ENCODE measurements at places on chromosomes 12 and 14.

- peak; percentile 84 for DNase-seq
Measured at GRCh38 chr12:78034025-78034424, 203.3 kb downstream of the NAV3 start.

- peak; percentile 92 for DNase-seq
Measured at GRCh38 chr12:119692997-119693396, 25.1 kb downstream of the PRKAB1 start.

GRCh38 chr12:67732857-67733256 lies 84.3 kb downstream of the DYRK2 start:
- DNase-seq: no peak

DNA sequence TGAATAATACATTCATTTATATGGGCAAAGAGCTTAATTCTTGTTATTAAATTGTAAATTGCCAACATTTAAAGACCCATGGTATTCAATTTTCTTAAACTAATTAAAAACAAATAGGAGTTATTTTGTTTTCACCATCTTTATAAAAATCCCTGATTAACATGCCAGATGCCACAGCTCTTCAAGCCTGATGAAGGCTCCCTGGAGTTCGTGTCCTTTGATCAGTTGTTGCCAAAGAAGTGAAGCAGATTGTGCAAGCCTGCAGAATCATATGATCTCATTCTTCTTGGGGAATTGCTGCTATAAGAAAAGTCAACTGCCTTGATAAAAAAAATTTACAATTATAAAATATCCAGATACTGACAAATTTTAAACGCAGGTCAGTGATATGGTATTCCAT lies 288.3 kb upstream of the PPFIA2 start:
- DNase-seq: peak; percentile 5

- no peak for DNase-seq
Measured at GRCh38 chr12:124790650-124791400, 72.8 kb downstream of the SCARB1 start.

- peak; percentile 87 for DNase-seq
Measured at GRCh38 chr12:127588249-127588648, 678.7 kb upstream of the TMEM132C start.

- DNase-seq: no peak
Measured at GRCh38 chr12:826331-826730, 74.0 kb downstream of the WNK1 start.

DNA sequence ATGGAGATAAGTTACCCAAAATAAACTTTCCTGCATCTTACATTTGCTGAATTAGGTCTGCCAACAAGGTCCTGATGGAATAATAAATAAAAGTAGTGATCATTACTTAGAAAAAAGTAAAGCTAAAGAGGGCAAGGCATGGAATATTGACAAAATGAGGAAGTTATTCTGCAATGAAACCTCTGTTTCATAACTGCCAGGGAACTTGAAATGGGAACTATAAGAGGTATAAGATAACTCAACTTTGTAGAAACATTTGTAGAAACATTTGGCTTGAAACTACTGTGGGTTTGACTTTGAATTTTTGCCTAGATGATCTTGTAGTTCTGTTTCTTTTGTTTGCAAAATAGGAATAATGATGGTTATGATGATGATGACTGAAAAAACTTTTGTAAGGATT lies 18.7 kb upstream of the YBX3 start:
- DNase-seq: no peak

DNA sequence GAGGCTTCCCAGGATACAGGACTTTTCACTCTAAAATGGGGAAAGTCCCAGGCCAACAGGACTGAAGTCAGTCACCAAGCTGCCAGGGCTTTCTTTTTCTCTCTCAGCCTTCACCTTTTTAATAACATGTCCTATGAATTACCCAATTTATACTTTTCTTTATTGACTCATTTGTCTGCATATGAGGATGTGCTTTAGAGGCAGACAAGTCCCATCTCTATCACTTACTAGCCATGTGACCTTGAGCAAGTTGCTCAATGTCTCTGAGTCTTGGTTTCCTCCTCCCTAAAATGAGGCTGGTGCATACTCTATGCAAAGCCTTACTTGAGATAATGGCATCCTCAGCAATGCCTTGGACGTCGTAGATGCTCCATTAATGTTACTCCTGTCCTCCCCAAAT lies 98.1 kb upstream of the TMPO start:
- peak; percentile 42 for DNase-seq

- peak; percentile 59 for DNase-seq
Measured at GRCh38 chr12:47686645-47687240, 19.1 kb downstream of the RPAP3 start.

DNA sequence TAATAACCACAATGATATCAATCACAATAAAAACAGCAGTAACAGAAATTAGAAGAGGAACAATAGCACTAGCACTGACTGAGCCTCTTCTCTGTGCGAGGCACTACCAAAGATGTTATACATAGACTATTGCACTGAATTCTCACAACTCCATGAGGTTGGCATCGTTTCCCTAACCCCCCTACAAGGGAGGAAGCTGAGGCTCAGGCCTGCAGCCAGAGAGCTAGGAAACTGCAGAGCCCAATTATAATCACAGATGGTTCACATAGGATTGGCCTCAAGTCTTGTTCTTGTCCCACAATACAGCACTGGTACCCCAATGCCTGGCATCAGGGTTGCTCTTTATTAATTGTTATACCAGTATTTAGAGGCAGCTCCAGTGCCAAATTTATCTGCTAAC lies 278.0 kb downstream of the CEP128 start:
- no peak for DNase-seq

DNA sequence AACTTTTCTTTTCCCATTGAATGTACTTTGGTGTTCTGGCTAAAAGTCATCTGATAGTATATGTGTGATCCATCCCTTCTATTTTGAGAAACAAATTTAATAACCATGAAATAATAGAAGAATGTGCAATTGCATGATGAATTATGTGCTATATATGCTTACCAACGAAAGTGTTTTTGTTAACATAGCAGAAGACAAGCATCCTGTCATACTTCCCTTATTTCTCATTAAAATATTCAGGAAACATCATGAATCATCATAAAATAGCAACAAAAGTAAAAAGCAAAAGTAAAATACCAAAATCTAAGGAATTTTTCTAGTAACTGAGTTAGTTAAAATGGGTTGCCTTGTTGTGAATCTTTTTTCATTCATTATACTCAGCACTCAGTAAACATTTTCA lies 409.0 kb upstream of the PDE3A start:
- DNase-seq: peak; percentile 45

GRCh38 chr12:119207063-119207560 lies 28.4 kb downstream of the HSPB8 start:
- no peak for DNase-seq

DNA sequence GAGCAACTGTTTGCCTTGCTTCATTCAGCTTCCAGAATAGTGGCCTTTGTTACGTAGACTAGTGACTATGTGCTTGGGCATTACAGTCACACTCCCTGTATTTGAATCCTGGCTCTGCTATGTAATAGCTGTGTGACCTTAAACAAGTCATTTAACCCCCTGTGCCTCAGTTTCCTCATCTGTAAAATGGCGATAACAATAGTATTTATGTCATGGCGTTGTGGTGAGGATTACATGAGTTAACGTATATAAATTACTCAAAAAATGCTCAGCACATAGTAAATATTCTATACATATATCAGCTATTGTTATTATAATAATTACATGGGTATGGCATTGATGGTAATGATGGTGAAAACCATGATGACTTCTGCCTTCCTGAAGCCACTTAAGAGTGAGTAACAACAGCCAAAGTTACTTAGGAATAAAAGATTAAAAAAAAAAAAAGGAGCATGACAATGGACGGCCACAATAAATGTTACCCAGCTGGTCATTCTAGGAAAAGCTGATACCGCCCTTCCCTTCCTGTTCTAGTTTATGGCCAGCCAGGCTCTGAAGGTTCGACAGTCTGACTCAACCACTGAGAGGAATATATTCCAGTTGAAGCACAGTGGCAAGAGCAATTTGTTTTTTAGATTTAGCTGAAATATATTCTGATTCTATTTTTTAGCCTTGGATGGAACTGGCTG lies 9.9 kb upstream of the ADIPOR2 start:
- no peak for DNase-seq

DNA sequence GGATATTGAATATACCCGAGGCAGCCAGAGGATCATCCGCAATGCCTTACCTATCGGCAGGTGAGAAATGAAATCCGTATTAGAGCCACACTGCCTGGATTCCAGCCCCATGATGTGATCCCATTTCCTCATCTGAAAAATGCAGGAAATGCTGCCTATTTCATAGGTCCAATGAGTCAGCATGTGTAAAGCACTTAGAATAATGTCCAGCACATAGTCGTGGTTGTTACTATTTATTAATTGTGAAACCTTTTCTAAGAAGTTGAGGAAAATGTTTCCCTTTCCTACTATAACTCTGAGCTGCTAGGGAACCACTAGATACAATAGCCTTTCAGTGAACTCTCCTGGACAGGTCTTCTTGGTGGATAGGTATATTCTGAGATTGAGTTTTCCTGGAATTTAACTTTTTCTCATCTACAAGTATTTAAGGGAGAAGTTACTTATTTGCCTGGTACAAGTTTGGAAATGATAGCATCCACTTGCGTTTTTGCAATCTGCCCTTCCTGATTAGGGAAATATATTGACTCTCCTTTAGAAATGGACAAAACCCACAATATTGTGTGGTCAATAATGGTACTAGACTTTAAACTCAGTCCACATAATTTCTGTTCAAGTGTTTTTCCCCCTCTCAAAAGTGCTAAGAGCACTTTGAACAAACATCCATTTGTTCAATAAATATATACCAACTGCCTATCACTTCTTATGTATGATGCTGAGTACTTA lies 12.2 kb downstream of the POLR3B start:
- peak; percentile 87 for DNase-seq

- DNase-seq: no peak
Measured at GRCh38 chr14:24954037-24954699, 95.8 kb downstream of the STXBP6 start.

DNA sequence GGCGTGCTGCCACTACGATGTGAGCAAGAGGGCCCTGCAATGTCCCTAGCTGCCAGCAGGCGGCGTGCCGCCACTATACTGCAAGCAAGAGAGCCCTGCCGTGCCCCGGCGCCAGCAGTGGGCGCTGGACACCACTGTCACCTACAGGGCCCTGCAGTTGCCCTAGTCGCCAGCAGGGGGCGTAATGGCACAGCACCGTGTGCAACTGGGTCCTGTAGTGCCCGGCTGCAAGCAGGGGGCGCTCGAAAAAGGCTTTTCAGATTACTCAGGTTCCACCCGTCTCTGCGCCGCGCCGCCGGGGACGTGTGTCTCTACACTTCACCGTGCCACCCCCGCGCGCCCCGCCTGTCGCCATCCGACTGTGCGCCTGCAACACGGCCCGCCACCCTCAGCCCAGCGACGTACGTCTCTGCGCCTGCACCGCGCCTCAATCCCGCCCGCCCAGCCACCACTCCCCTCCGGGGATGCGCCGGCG lies 1356.9 kb downstream of the TMEM121 start:
- DNase-seq: no peak

- DNase-seq: no peak
Measured at GRCh38 chr14:82055515-82056115, 522.0 kb upstream of the SEL1L start.

GRCh38 chr12:102879144-102879763 lies 37.8 kb downstream of the PAH start:
- DNase-seq: peak; percentile 67

DNA sequence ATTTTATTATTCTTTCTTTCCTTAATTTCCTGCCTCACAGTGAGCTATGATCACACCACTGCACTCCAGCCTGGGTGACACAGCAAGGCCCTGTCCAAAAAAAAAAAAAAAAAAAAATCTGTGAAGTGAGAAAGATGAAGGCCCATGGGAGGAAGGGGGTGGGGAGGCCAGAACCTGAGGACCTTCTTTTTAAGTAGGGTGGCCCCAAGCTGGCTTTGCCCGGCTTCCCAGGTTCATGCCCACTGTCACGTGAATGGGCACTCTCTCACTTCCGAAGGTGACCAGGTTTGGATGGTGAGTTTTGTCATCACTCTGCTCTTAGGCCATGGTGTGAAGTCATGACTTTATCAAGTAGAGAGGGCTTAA lies 82.3 kb downstream of the TNFAIP2 start:
- no peak for DNase-seq

GRCh38 chr12:50222275-50222783 lies 55.2 kb upstream of the CERS5 start:
- peak; percentile 94 for DNase-seq

- no peak for DNase-seq
Measured at GRCh38 chr14:89294060-89294459, 123.0 kb downstream of the FOXN3 start.

DNA sequence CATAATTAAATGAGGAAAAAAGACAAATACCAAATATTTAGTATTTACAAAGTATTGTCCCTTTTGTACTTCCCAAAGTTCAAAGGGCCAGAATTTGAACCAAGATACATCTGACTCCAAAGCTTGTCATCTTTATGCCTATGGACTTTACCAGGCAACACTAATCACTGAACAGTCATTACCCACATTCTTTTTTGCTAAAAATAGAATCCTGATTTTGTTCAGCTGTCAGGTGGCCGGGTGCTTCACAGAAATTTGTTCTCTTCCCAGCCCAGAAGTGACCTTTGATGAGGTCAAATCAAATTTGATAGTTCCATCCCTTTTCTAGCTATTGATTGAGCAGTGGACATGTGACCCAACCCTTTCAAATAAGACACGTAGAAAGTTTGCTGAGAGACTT lies 121.6 kb downstream of the LLPH start:
- DNase-seq: no peak

GRCh38 chr12:98955284-98955683 lies 310.2 kb downstream of the APAF1 start:
- DNase-seq: peak; percentile 17

GRCh38 chr12:80291108-80291754 lies 152.8 kb upstream of the PTPRQ start:
- DNase-seq: no peak

GRCh38 chr14:89990218-89990617 lies 34.5 kb downstream of the TDP1 start:
- DNase-seq: no peak

DNA sequence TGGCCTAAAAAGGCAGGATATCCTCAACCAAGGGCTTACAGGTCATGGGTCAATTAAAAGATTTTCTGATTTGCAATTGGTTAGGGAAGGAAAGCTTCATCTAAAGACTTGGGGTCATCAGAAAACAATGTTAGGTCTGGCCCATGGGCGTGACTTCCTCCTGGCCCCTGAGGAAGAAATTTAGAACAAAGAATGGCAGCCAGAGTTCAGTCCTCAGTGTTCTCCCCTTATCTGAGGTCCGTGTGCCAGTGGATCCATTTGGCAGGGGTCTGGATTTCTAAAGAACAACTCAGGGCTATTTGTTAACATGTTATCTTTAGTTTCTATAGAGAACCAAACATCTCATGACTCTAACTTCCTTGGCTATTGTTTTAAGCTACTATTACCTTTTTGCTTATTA lies 27.8 kb upstream of the NFYB start:
- DNase-seq: no peak

DNA sequence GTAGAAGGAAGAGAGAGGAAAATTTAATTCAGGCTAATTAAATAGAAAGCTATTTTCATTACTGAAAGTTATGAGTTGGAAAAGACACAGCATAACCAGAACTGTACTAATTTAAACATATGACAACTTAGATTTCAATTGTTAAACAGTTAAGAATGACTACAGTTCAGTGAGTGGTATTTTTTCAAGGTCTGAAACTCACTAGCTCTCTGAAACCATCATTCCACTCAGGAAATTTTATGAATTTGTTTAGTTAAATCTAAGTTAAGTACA lies 62.4 kb downstream of the EPS8 start:
- no peak for DNase-seq

Measured in iris pigment epithelial cell (primary cell).